ENCODE measurements at places on chromosomes 13 and 19.

DNA sequence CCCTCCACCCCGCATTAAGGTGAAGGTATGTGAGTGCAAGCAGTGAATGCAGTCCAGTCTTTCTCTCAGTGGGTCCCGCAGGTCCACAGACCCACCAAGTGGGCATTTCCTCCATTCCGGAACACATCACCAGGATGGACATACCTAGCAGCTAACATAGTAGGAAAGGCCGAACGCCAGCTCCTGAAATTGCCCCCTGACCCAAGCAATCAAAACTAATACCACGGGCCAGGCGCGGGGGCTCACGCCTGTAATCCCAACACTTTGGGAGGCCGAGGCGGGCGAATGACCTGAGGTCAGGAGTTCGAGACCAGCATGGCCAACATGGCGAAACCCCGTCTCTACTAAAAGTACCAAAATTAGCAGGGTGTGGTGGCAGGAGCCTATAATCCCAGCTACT lies 71.7 kb upstream of the VSTM2B start:
- DNase-seq = no peak

- DNase-seq = no peak
Measured at GRCh38 chr19:50512112-50512998, 1.4 kb downstream of the ASPDH start.

GRCh38 chr19:42762789-42763188 lies 2.7 kb downstream of the PSG8 start:
- DNase-seq = no peak

DNA sequence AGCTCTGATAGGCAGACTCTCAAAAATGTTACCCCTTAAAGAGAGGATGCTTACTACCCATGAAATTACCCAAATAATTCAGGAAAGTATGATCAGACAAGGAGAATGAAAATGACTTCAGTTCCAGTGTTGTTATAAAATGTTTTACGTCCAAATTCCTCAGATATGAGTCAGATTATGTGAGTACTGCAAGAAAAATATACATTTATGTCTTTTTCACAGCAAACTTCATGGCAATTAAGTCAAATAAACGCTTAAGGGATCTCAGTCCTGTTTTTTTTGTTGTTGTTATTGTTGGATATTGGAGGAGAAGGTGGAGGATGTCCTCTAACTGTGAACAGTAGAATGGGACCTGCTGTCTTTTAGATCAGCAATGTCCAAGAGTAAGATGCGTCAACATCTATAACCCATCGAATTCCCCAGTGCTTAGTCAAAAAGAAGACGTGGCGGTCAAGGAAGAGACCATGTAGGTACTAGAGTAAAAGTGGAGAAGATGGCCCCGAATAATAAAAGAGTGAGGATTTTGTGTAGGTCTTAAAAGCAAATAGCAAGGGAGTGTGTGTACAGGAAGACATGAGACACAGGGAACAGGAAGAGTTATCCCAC lies 215.4 kb upstream of the IRS2 start:
- DNase-seq = no peak

- DNase-seq = peak; percentile 9
Measured at GRCh38 chr13:29707876-29708543, 112.5 kb upstream of the SLC7A1 start.

GRCh38 chr13:36090592-36090991 lies 40.6 kb downstream of the DCLK1 start:
- DNase-seq = no peak

DNA sequence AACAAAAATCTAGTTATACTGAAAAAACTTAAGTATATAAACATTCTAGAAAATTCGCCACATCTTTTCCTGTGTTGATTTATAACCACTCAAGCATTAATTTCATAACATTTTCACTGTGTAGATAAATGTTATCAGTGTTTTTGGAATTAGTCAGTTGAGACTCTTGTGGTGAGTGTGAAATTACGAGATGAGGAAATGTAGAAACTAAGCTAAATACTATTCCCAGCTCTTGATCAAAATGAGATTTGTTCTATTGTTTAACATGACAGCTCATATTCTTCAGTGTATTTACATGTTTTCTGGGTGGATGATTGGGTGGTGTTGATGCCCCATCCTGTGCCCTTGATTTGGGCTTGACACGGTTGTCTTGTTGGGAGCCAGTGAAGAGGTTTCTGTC lies 406.8 kb downstream of the DACH1 start:
- DNase-seq = no peak

- DNase-seq = no peak
Measured at GRCh38 chr19:18089726-18090125, 3.0 kb upstream of the IL12RB1 start.

DNA sequence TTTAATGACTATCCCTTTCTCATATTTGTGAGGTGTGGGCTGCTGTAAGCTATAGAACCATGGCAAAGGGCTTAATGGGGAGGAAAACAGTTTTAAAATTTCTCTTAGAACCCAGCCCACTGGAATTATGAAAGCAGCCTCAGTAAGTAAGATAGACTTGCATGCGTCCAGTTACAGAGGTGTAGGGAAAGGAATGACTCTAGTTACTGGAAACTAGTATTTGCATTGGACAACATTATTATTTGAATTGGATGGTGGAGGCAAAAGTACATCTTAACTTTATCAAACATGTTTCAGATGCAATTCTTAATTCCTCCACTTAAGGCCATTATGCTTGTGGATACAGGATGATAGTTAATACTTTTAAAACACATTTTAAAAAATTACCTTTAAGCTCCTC lies 292.9 kb downstream of the SPRY2 start:
- no peak for DNase-seq

DNA sequence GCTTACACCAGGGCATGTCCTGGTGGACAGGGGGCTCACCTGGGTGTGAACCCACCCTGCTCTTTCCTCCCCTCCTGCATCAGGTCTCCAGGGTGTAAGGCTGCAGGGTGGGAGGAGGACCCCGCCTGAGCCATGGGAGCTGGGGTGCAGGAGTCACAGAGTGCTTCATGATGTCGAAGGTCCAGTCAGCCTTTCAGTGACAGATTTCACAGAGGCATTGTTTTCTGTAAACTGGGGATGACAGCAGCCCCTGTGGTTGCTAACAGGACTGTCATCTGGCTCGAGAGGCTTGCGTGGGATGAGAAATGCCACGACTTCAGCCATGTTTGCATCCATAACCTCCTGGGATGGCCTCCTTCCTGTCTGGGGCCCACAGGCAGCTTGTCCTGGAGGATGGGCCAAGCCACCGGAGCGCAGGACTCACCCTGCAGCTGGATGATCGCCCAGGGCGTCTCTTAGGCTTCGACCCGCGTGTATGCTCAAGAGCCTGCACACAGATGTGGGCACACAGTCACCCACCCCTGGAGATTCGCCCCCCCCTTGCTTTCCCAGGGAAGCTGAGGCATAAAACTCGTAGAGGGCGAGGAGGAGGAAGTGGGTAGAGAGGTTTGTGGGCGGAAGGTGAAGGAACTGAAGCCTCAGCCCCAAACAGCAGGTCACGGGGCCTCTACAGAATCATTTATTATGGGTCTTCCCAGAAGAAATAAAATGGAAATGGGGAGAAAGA lies 4.9 kb downstream of the NANOS3 start:
- DNase-seq = no peak

GRCh38 chr19:29587059-29587458 lies 19.0 kb upstream of the POP4 start:
- no peak for DNase-seq

- no peak for DNase-seq
Measured at GRCh38 chr13:114080739-114081561, 51.5 kb downstream of the RASA3 start.

DNA sequence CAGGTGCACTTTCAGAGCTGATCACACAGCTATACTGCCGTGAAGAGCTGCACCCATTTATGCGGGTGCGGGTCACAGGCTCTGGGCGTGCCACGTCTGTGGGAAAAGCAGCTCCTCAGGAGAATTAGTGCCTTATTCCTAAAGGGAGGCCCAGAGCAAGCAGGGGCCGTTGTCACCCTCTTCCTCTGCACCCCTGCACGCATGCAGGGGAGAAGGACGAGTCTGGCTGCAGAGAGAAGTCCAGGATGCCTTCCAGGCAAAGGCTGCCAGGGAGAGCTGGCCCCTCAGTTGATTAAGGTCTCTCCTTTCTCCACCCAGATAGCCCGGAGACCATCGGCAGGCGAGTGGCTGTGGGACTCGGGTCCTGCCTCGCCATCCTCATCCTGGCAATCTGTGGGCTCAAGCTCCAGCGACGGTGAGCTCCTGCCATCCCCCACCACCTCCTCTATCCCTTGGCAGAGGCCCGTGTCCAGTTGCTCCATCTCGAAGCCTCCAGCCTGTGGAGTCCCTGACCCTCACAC lies 3.1 kb upstream of the FFAR1 start:
- DNase-seq = no peak

Measured in NK-92 treated with Interleukin-12 subunit alpha and Interleukin-12 subunit beta, amount 100 ng/mL, for 24 hours (cell line).